ENCODE measurements at places on chromosomes 5 and 9.

GRCh38 chr5:101915554-101915953, 380.5 kb downstream of the SLCO4C1 start:
- DNase-seq: peak; percentile 71

DNA sequence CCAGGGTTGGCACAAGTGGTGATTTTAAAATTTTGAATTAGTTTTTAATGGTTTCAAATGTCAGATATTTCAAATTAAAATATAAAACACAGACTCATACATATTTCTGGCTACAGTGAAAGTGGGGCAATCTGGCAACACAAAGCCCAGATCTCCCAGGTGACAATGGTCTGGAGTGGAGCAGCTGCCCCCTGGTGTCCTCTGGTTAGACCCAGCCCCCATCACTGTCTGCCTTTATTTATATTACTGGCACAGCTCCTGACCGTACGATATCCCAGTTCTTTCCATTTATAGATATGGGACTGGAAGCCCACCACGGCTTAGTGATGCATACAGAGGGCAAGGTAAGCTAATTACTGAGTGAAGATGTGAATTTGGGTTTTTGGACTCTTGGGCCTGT, 37.3 kb downstream of the MACIR start:
- DNase-seq: no peak

- no peak for DNase-seq
Observed at GRCh38 chr9:21989440-21990189, 4.6 kb downstream of the CDKN2A start.

- no peak for DNase-seq
Observed at GRCh38 chr9:6733257-6733656, 24.5 kb upstream of the KDM4C start.

GRCh38 chr5:177389241-177390169, 5.3 kb downstream of the SLC34A1 start:
- DNase-seq: peak; percentile 93

DNA sequence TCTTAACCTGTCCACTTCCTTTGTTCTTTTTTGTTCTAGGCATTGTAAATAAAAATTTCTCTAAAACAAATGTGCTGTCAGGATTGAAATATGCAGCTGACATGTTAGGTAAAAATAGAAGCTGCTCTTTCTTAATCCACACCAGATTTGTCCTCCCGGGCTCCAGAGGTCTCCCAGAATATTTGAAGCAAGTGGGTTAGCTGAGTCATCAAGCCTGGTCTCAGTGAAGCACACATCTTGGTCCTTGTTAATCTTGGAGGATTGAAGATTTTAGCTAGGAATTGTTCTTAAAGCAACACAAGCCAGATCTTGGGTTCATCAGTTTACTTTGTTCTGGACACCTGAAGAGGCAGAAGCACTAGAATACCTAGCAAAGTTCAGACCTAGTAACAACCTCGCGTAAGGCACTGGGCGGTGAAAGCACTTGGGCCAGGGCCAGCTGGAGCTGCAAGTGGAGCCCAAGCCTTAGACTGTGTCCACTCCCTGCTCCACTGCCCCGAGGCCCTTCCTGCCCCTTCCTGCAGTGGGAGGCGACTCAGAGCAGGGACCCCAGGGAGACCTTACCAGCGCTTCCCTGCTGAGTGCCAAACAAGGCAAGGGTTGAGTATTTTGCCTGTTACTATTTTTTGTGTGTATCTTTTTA, 36.5 kb downstream of the HABP4 start:
- DNase-seq: peak; percentile 54

DNA sequence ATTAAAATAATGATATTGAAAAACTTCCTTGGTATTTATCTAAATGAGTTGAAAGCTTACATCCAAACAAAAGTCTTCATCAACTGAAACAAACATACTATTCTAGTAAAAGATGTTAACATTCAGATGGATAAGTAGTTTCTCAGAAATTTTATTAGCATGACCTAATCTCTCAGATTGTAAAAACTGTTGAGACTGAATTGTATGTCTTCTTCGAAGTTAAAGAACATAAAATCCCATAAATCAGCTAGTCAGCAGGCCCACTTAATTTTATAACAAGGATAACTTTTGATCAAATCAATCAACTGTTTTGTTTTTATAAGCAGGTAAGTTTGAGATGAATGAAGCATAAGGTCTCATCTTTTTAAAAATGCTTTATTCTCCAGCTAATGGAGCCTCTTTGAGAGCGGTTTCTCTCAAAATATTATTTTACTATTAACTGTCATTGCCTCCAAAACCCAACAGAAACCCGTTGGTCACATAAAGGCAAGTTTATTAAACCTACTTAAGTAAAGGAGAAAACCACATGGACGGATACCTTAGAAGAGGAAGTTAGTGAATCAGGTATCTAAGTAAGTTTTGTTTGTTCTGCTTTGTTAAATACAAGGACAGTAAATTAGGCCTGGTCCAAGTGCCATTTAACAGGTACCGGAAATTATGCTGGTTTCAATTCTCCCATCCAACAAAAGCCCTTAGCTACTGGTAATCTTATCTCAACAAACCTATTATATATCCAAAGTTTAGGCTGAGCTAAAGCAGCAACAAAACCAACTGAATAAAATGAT, 457.0 kb downstream of the PDE4D start:
- no peak for DNase-seq

GRCh38 chr9:38134611-38135237, 65.7 kb upstream of the SHB start:
- DNase-seq: no peak

- peak; percentile 62 for DNase-seq
Observed at GRCh38 chr5:75049456-75050351, 2.7 kb downstream of the GCNT4 start.

- peak; percentile 37 for DNase-seq
Observed at GRCh38 chr5:172757394-172758010, 13.5 kb downstream of the DUSP1 start.

GRCh38 chr5:6195711-6196358, 182.5 kb downstream of the MED10 start:
- no peak for DNase-seq

DNA sequence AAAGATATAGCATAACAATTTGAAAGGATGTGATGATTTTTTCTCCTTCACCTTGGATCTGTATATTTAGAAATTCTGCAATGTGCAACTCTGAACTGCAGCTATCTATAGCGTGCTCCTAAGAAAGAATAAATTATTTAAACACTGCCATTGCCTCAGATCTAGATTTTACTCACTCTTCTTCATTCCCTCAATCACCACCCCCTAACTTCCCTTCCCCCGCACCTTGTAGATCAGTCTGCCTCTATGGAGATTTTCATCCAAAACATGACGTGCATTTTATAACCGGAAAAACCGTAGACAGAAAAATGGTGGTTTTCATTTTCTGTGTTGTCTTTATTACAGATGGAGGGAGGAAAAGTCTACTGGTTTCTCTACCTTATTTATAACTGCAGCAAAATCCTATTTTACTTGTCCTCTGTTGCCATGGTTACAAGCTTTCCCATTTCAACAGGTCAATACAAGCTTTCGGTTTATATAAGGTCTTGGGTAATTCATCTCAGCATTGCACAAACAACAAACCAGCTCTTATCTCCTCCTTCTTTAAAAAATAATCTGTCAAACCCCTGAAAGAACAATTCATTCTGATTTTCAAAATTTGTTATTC, 480.0 kb downstream of the TAF11L14 start:
- no peak for DNase-seq

GRCh38 chr9:70133253-70134208, 89.9 kb downstream of the MAMDC2 start:
- DNase-seq: no peak

DNA sequence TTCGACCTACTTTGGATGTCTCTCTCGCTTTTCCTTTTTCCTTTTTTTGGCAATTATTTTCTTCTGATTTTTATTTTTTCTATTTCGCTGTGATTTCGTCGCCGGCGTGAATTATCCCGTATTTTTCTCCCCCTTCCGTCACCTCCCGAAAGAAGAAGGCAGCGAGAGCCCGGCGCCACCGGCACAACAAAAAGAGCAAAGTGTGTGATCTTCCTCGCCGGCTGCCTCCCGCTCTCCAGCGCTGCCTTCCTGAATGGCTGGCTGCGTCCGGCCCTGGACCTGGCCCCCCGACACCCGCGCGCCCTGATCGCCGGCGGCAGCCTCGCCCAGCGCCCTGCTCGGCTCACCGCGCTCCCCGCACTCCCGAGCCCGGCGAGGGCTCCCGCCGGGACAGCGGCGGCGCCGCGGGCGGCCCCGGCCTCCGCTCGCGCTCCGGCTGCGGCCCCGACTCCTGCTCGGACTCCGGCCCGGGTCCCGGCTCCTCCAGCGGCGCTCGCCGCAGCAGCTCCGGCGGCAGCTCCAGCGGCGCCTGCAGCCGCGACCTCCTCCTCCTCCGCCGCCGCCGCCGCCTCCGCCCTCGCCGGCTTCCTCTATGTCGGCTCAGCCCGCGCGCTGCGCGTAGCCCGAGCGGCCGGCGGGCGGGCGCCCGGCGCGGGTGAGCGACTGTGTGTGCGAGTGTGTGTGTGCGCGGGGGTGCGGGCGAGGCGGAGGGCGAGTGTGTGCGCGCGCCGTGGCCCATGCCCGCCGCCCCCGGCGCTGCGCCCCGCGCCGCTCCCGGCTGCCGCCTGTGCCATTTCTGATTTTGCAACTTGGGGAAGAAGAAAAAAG, 960 bp downstream of the NR2F1 start:
- DNase-seq: peak; percentile 26

DNA sequence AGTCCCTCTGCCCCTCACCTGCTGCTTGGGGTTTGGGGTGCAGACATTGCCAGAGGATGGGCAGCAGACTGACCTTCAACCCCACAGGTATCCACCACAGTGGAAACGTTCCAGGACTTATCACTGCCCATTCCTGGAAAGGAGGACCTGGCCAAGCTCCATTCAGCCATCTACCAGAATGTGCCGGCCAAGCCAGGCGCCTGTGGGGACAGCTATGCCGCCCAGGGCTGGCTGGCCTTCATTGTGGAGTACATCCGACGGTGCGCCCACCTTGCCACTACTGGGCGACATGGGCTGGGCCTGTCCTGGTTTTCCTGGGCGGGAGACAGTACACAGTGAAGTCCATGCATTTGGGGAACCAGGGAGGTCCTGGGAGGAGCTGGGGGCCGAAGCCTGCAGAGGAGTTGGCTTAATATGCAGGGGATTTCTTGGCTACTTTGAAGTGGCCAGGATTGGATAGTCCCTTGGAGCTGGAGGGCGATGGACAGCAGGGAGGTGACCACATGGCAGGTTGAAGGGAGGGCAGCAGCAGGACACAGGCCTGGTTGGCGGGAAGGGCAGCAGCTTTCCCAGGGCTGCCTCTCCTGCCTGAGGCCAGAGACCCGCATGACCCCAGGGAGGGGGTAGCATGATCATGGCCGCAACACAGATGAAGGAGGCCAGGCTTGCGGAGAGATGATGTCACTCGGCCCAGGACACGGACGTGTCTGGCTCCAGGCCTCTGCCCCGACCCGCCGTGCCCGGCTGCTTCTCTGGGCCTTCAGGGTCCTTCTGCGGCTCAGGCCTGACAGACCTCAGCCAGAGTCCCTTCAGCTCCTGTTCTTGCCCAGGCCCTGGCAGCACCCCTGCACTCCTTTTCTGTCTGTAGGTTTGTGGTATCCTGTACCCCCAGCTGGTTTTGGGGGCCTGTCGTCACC, 34.6 kb downstream of the USP20 start:
- DNase-seq: no peak

DNA sequence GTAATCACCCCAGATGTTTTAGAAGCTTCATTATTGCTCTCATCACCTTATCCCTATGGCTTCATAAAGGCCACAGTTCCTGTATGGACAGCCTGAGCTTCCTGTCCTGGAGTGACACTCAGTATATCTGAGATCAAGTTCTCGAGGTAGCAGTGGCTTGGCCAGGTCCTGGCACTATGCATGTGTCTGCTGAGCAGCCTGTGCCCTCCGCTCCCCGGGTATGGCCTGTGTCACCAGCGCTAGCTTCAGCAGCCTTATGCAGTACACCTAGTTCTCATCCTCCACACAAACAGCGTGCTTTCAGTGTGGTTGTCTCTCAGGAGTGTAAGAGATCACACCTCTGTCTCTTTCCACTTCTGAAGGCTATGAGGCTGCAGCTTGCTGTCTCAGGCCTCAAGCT, 514.7 kb downstream of the DIRAS2 start:
- no peak for DNase-seq

- peak; percentile 99 for DNase-seq
Observed at GRCh38 chr5:154368041-154368800, 77.6 kb upstream of the SAP30L start.

- DNase-seq: no peak
Observed at GRCh38 chr9:124555043-124555442, 47.8 kb upstream of the NR5A1 start.

DNA sequence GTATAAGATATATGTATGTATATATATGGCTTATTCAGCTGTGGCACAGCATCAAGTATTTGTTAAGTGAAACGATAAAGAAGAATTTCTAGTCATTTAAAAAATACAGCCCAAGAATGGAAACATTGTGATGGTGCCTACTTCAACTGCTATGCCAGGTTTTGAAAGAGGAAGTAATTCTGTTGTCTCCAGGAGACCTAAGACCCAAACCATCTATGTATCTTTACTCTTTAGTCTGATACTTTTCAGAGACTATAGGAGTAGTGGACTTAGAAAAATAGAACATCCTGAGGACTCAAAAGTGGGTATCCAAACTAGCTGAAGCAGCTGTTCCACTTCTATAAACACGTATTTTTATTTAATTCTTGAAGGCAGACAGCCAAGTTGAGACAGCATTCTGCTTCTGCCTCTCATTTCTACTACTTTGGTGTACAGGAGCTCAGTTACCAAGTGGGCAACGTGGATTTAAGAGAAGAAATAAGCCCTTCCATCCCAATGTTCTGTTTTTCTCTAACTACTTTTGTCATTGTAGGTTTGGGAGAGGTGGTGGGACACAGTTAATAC, 110.7 kb downstream of the RPS23 start:
- no peak for DNase-seq

DNA sequence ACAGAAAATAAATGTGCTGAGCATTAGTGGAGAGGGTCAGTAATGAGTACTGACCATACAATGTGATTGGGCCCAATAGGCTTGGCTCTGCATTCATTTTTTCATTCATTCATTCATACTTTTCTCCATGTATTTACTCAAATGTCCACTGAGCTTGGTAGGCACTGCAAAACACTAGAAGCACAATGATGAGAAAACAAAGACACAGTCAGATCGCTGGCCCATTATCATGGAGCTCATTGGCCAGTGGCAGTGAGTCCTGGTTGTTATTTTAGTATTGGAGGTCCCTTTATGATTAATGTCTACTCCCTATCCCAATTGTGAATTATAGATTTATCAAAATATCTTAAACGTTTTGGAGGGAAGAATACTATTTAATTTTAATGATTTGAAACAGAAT, 1079.7 kb upstream of the DMAC1 start:
- DNase-seq: no peak

GRCh38 chr9:136729144-136729543, 13.6 kb downstream of the LCN10 start:
- DNase-seq: no peak

- DNase-seq: no peak
Observed at GRCh38 chr9:36716496-36716895, 143.8 kb downstream of the MELK start.

- DNase-seq: no peak
Observed at GRCh38 chr5:1835431-1835830, 34.2 kb downstream of the NDUFS6 start.

GRCh38 chr5:94784536-94785505, 166.4 kb downstream of the SLF1 start:
- no peak for DNase-seq

GRCh38 chr9:124859803-124860581, 1.8 kb downstream of the RPL35 start:
- no peak for DNase-seq

Data from A172 (cell line).